ENCODE measurements at places on chromosomes 2 and 18.

GRCh38 chr2:229530434-229530833 lies 183.9 kb downstream of the DNER start:
- no peak for DNase-seq

DNA sequence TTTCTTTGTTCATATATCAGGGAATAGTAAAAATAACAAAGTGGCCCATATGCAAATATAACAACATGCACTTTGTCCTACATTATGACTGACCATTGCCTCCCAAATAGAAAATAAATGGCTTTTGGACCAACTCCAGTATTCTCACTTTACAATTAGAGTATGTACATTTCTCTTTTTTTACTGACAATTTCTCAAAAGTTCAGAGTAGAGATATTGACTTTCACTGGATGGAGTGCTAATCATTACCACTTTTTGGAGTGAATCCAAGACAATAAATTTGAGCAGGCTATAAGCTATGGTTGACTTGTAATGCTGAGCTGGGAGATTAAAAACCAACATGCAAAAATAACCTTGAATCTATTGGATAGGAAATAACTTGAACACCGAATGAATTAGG lies 987.4 kb downstream of the SUCLG1 start:
- no peak for DNase-seq

DNA sequence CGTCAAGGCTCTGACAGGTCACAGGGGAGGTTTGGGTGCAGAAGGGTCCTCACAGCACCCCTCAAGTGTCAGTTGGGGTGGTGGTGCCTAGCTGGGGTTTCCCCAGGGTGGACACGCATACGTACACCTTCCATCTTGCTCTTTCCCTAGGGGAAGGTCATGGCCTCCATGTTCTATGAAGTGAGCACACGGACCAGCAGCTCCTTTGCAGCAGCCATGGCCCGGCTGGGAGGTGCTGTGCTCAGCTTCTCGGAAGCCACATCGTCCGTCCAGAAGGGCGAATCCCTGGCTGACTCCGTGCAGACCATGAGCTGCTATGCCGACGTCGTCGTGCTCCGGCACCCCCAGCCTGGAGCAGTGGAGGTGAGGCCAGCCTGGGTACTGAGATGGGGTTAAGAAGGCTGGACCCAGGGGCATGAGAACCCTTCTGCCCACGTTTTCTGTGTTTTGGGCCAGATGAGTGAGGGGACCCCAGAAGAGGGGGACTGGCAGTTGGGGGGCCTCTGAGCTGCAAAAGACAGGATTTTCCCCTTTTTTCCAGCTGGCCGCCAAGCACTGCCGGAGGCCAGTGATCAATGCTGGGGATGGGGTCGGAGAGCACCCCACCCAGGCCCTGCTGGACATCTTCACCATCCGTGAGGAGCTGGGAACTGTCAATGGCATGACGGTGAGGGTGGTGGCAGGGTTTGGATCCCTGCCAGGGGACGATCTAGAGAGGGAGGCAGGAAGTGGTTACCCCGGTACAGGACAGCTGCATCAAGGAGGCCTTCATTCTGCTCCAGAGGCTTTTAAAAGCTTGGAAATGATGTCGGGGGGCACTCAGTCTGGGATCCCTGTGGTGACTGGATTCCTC lies 20.9 kb downstream of the SLC30A3 start:
- DNase-seq, result no peak

DNA sequence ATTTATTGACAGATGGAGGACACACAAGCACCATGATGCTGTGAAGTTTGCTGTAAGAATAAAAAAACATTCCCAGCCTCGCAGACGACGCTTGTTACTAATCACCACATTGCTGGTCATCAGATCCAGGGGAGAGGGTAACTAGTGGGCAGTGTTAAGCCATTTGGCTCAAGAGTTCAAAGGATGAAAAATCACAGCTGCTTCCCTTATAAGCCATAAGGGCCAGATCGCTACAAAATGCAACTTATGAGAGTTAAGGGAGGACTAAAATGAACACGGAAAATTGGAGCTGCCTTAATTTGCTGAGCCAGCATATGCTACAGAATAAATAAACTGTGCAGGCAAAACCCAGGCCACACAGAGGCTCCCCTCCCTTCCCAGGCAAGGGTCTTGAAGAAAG lies 522.6 kb downstream of the TDRD15 start:
- DNase-seq, result no peak
